ENCODE measurements at places on chromosomes 16 and 17.

GRCh38 chr16:27745348-27745747, 195.4 kb downstream of the KATNIP start:
- no peak for DNase-seq

DNA sequence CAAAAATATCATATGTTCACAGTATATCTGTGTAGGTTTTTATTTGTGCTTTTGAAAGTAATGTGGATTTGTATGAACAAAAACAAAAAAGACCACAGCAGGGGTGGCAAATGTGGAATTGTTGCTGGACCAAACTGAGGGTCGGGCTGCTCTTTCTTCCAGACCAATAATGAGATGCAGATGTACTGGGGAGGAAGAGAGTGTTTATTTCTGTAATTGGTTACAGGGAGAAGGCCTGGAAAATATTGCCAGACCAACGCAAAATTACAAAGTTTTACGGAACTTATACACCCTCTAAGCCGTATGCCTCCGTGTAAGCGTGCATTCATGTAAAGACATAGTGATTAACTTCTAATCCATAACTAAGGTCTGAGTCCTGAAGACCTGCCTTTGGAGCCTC, 353.9 kb upstream of the C16orf82 start:
- DNase-seq: no peak

DNA sequence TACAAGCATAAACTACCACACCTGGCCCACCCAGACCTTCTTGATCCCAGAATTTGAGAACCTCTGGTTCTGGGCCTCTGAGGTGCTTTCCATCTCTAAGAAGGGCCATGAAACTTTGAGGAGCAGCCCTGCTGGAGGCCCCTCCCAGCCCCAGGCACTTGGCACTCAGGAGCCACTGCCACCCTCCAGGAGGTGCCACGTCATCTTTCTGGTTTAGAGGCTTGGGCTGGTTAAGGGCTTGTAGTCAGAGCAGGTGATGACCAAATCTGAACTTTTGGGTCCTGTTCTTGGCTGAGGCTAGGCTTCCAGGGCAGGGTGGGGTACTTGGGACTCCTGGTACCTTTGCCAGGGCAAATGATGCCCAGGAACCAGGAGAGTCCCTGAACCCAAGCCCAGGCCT, 13.8 kb upstream of the DLX4 start:
- DNase-seq: peak; percentile 23

GRCh38 chr16:11200592-11200991, 55.4 kb downstream of the SOCS1 start:
- DNase-seq: no peak

- peak; percentile 73 for DNase-seq
These were observed 18.1 kb downstream of the SLC7A5 start for GRCh38 chr16:87851141-87851587.
